ENCODE measurements at places on chromosomes 11 and 22. TPM values are rescaled to one million over a fixed set of nuclear protein-coding genes. Genes with fewer than 3 reads are reported as not detected.
A peak's percentile ranks its signal among the peaks of the same experiment; 100 is the strongest.

- H3K4me3 ChIP-seq = no peak overlapping the region
- peaks cover 28% of the 10 kb centered on the region for H3K4me1 ChIP-seq
- no peaks in the 10 kb centered on the region for H3K36me3 ChIP-seq
- H3K27me3 ChIP-seq = peaks cover 25% of the 10 kb centered on the region
- DNase-seq = peak; percentile 46
These were observed 4.9 kb downstream of the OVOL1 start for GRCh38 chr11:65791719-65792213.

GRCh38 chr11:46855167-46855566 is 9.1 kb upstream of the CKAP5 start:
- no peaks in the 10 kb centered on the region for H3K27me3 ChIP-seq
- H3K36me3 ChIP-seq = no peaks in the 10 kb centered on the region
- H3K4me3 ChIP-seq = no peak overlapping the region
- no peak for DNase-seq
- peaks cover 4% of the 10 kb centered on the region for H3K4me1 ChIP-seq

DNA sequence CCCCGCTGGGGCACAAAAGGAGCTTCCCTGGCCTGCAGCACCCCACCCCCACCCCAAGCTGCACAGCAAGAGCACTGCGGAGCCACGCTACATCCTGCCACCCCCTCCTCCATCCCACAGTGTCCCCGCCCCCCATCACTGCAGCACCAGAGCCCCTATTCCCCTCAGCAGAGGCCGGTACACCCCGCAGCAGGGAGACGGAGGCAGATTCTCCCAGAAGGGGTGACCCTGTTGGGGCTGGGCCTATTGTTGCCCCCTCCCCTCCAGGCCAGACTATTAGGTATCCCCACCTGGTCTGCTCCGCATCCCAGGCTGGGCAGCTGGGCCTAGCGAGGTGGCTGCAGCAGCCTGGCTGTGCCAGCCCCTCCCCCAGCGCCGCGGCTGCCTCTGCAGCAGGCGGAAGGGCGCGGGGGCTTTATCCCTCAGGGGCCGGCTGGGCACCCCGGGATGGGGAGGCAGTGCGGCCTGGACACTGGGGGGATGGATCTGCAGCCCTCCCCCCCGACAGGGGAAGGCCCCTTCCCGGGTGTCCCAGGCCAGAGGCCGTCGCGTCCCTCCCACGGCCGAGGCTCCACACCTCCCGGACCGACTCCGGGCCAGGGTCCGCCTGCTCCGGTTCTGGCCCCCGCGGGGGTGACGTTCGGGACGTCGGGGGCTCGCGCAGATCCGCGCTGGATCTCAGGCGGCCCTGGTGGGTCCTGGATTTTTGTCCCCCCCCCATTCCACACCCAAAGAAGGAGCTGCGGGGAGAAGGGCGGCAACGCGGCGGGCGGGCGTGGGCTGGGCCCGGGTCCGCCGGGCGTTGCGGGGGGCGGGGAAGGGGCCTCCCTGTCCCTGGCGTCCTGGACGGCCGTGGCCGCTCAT is 943 bp downstream of the DUSP8 start:
- peaks cover 63% of the 10 kb centered on the region for H3K4me1 ChIP-seq
- H3K27me3 ChIP-seq = peaks cover 9% of the 10 kb centered on the region
- H3K36me3 ChIP-seq = no peaks in the 10 kb centered on the region
- H3K4me3 ChIP-seq = peak overlapping the region; percentile 29
- peak overlapping the region; percentile 33 for H3K27ac ChIP-seq
- peak; percentile 37 for DNase-seq

GRCh38 chr11:64391839-64392238 is 32.9 kb downstream of the RPS6KA4 start:
- DNase-seq = no peak
- no peak overlapping the region for H3K27ac ChIP-seq
- H3K4me3 ChIP-seq = no peak overlapping the region
- no peaks in the 10 kb centered on the region for H3K36me3 ChIP-seq
- H3K27me3 ChIP-seq = no peaks in the 10 kb centered on the region

DNA sequence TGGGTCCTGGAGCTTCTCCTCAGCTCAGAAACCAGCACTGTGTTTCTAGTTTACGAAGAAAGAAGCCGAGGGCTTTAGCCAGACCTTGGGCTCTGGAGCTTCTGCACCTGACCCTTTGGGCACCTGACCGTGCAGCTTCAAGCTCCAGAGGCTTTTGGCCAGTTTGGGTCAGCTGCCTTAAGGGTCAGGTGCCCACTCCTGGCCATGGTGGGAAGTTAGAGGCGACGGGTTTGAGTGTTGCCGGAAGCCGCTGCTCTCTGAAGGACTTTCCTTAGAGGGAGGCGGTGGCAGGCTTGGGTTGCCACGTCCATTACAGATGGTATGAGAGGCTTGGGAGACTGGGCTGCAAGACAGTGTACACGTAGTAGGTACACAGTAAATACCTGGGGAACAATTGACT is 52.3 kb downstream of the PISD start:
- no peak overlapping the region for H3K27ac ChIP-seq
- no peak overlapping the region for H3K4me3 ChIP-seq
- no peaks in the 10 kb centered on the region for H3K27me3 ChIP-seq
- H3K4me1 ChIP-seq = peaks cover 3% of the 10 kb centered on the region
- H3K36me3 ChIP-seq = peaks cover 41% of the 10 kb centered on the region
- DNase-seq = no peak

GRCh38 chr11:91421641-91422040 is 803.0 kb upstream of the FAT3 start:
- no peaks in the 10 kb centered on the region for H3K27me3 ChIP-seq
- no peak overlapping the region for H3K4me3 ChIP-seq
- H3K27ac ChIP-seq = no peak overlapping the region
- no peaks in the 10 kb centered on the region for H3K36me3 ChIP-seq
- H3K4me1 ChIP-seq = no peaks in the 10 kb centered on the region
- DNase-seq = no peak

- no peak for DNase-seq
- no peak overlapping the region for H3K27ac ChIP-seq
- H3K27me3 ChIP-seq = no peaks in the 10 kb centered on the region
- H3K4me1 ChIP-seq = no peaks in the 10 kb centered on the region
These were observed 22.1 kb downstream of the FAM76B start for GRCh38 chr11:95767498-95767897.

Gene SLC22A9
- not detected for total RNA-seq

Gene POGLUT3
- 10.8 TPM for total RNA-seq

Gene FKBP2
- 39.3 TPM for total RNA-seq

Gene WT1
- not detected for total RNA-seq

Gene MYOD1
- not detected for total RNA-seq

Gene P2RX6
- total RNA-seq = 0.14 TPM

Gene RNF26
- 18.0 TPM for total RNA-seq

Gene MRGPRE
- total RNA-seq = not detected

Gene ALX4
- not detected for total RNA-seq

Gene TH
- total RNA-seq = not detected

Measured in natural killer cell (primary cell).